Activated CD4-positive, alpha-beta memory T cell treated with anti-CD3 and anti-CD28 coated beads for 36 hours (primary cell): ENCODE measurements at places on chromosomes 1 and 21. TPM values are rescaled to one million over a fixed set of nuclear protein-coding genes. Genes with fewer than 3 reads are reported as not detected.

MAP1LC3C gene
- not detected for total RNA-seq

GOLT1A gene
- 0.27 TPM for total RNA-seq

ZFP69 gene
- total RNA-seq = 4.5 TPM

KCNJ6 gene
- not detected for total RNA-seq

RAB4A gene
- 22.9 TPM for total RNA-seq
